NCI-H1105 treated with DMSO at 0.1 percent for 48 hours (cell line): ENCODE measurements at places on chromosomes 7 and 10.

GRCh38 chr7:38833329-38833728 is 75.7 kb downstream of the VPS41 start:
- DNase-seq = no peak

- DNase-seq = no peak
Measured at GRCh38 chr10:117462816-117463544, 79.6 kb upstream of the EMX2 start.

DNA sequence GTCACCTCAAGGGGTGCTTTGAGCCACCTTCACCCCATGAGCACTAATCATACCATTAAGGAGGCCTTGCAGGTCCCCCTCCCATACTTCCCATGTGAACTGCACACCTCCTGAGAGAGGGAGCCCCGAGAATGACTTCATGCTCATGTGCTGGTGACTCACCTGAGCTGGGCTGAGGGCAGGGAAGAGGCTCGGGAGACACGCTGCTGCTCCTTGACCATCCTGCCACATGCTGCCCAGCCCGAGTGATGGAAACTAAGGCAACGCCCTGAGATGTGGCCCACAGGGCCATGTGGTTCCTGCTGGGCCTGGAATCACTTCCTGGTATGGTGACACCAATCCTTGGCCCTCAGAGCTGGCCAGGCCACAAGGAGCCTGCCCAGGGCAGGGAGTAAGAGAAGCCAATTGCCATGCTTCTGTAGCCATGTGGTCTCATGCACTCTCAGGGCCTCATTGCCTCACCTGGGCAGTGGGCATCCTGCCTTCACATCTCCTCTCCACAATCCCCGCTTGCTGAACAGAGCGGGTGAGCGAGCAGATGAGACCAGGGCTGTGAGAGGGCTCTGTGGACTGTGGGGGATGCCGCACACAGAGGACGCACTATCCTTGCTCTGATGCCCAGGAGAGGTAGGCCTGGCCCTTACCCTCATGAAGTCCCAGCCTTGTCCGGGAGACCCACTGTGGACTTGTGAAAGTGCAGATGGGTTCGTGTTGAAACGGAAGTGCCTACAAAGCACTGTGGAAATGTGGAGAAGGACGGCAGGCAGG is 18.3 kb upstream of the PPIF start:
- DNase-seq = no peak

- no peak for DNase-seq
Measured at GRCh38 chr7:29230871-29231345, 36.3 kb downstream of the CHN2 start.

DNA sequence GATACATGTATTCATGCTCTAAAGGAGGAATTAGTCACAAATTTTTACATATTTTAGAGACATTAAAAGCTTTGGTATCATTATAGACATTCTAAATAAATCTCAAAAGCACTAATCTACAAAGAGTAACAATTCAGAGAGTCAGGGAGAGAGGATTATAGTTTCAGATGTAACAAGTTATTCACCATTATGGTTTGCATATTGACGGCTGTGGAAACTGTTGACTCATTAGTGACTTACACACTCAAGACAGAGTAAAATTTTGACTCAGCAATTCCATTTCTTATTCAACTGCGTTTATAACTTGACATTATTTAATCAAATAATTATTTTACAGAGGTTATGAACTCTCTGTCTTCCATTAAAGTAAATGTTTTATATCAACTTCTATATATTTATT is 95.4 kb upstream of the SEMA3C start:
- DNase-seq = no peak
